ENCODE measurements at places on chromosomes 5 and 9.

- no peak for DNase-seq
These were observed 58.5 kb upstream of the MYO10 start for GRCh38 chr5:16994565-16994964.

DNA sequence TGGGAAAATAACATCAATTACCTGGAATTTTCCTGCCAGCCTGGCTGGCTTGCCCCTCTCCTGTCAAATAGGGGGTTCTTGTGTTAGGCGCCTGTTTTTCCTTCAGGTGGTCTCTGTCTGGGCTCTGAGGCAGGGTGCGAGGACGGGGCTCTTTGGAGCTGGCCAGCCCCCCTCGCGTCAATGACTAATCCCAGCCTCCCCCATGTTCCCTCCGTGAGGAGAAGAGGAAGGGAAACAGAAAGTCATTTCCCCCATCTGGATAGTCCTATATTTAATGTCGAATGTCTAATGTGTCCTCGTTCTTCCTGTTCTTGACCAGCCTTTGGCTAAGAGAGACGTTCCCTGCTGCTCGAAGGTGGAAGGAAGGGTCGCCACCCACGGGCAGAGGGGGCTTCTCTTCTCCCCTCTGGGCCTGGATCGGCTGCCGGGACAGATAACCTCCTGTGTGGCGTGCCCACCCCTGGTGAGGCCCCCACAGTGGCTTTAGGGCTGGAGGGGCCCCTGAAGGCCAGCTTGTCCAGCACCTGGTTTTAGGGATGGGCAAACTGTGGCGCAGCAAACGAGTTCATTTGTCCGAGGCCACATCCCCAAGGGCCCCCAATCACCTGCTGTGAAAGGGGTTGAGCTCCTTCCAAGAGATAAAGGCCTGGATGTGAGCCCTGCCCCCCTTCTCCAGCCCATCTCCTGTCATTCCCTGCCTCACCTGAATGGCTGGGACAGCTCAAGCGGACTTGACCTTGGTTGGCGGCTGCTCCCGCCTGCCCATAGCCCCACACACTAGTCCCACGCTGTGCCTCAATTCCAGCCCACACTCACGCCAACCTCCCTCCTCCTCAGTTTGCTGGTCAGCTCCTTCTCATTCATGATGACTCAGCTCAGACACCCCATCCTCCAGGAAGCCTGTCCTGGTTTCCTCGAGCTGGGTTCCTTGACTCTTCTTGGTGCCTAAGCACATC, 35.9 kb upstream of the UNC5A start:
- DNase-seq: no peak

DNA sequence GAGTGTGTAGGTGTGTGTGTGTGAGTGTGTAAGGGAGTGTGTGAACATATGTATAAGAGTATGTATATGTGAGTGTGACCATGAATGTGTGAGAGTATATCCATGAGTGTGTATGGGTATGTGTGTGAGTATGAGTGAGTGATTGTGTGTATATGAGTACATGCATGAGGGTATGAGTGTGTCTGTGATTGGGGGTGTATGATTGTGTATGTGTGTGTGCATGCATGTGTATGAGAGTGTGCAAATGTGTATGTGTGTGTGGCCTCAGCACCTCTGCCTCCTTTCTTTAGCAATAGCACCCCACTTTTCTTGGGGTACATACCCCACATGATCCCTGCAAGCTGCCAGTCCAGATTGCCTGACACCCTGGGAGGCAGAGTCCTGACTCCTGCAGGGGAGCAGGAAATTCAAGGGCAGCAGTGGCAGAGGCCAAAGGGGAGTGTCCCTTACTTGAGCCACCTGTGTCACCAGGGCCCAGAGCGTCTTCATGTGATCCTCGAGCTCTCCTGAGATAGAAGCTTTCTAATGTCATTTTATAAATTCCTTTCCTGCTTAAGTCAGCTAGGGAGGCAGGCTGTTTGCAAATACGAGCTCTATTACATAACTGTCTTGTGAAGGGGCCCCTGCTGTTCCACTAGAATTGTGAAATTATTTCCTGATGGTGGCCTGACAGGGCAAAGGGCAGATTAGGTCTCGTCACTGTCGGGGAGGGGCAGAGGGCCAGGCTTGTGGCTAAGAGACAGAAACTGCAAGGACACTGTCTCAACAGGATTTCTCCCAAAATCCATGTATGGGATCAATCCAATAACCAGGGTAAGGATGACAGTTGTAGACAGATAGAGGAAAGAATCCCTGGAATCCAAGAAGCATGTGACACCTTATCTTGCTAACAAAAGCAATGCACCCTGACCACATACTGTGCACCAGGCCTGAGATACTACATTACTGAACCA, 389.1 kb downstream of the GADD45G start:
- no peak for DNase-seq

DNA sequence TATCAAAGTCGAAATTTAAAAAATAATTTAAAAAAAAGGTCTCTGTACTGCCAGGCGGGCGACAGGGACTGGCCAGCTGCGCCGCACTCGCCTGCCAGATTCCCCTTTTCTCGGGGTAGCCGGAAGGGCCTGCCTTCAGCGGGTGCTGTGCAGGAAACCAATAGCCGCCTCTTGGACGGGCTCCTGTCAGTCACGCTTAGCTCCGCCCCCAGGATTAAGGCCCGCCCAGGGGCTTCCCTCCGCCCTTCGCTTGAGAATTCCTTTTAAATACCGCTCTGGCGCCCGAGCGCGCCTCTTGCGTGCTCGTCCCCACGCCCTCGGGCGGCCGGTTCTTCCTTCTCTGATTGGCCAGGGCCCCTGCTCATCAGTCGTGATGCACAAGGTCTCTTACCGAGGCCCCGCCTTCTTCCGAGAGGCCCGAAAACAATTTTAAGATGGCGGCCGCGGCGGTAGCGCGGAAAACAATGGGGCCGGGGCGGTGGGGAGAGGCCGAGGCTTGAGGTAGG, at the start of gene MAML1:
Gene MAML1, plus strand, starts transcription at position 411 of the 506 bp plus-strand sequence. CDS start 291 bp downstream, outside the sequence.
- DNase-seq: peak; percentile 100

GRCh38 chr5:50300878-50301277, 140.2 kb downstream of the EMB start:
- DNase-seq: no peak

DNA sequence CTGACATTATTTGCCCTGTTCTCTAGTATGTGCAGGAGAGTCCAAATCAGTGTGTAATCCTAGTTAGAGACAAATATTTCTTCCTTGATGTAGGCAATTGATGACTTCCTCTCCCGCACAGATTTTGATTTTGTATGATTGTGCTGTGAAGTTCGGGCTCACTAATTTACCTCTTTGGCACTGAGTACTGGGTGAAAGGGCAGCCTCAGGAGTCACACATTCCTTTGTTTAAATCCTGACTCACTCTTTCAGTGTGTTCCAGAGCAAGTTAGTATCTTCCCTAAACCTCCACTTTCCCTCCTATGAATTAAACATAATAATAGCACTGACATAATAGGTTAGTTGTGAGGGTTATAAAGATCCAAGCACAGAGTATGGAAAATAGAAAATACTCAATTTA, 269.7 kb downstream of the ISL1 start:
- DNase-seq: no peak

DNA sequence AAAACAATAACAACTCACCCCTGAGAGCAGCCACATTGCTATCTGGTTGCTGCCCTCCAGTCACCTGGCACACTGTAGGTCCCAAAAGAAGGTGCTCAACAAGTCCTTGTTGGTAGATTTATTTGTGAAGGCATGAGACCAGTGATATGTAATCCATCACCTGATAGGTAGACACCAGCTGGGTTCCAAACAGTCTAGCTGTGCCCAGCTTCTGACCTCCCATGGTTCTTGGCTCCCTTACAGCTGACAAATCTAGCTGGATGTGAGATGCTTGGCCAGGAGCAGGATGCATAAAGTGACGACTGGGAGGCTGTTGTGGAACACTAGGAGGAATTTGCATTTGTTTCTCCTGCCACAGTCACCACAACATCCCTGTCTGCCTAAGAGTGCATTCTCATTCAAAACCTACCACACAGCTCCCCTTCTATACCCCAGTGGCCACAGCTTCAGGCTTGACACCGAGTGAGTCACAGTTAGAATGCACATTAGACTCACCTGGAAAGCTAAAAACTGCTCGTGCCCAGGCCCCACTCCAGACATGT, 7.8 kb upstream of the VLDLR start:
- no peak for DNase-seq

GRCh38 chr5:118698774-118699173, 289.6 kb downstream of the DTWD2 start:
- DNase-seq: no peak

GRCh38 chr5:9766581-9766980, 136.4 kb upstream of the TAS2R1 start:
- DNase-seq: no peak

- no peak for DNase-seq
These were observed 72.2 kb downstream of the LIX1 start for GRCh38 chr5:97070234-97070633.

GRCh38 chr9:20557890-20558565, 64.3 kb downstream of the MLLT3 start:
- DNase-seq: no peak

GRCh38 chr5:160543395-160543794, 121.7 kb downstream of the PTTG1 start:
- DNase-seq: no peak

DNA sequence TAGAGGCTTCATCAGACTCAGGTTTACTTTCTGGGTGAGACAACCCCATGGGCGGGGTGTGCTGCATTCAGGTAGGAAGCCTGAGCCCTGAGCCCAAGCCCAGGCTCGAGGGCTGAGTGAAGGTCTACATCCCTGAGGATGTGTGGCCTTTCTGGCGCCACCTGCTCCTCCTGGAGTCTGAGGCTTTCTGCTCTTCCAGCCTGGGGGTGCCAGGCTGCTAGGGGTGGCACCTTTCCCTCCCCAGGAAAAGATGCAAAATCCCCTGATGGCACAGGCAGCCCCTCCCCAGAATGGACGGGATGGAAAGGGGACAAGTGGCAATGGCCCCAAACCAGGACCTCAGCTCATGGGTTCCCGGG, 44.4 kb upstream of the PRRC2B start:
- no peak for DNase-seq

GRCh38 chr9:132647355-132647754, 22.4 kb downstream of the DDX31 start:
- DNase-seq: no peak

GRCh38 chr9:131276094-131276888, at the start of gene FAM78A:
TSS of gene FAM78A (minus strand) at chr9:131276510. CDS start at chr9:131276179, 331 bp downstream.
- no peak for DNase-seq

GRCh38 chr5:91170266-91170665, 212.9 kb downstream of the ARRDC3 start:
- DNase-seq: no peak

DNA sequence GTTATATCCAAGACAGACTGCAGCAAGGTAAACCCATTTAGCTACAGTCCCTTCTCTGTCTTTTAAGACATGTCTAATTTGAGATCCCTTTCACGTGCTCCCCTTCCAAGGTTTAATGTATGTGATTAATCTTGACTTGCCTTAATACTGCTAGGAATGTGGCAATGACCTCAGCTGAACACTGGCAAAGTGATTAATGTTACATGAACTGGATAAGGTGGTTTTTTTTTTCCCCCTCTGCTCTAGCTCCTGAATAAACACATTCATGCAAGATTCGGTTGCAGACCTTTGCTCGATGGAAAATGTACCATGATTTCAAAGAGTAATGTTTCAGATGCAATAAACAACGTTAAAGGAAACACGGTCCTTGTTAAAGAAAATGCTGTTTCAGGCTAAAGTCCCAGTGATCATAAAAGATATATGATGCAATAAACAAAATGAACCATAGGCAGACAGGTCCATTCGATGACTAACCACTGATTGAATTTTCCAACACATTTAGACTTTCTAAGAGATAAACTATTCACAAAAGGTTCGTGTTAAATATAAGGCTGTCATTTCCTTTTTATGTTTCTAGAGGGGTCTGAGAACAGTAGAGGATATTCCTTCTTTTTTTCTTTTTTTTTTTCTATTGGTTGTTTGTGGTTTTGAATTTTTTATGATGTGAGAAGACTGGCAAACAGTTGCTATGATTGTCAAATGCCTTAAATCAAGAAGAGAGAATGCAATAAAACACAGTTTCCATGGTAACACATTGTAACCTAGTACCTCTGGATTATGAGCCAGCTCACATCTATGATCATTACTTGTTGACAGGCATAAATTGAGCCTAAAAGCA, 44.7 kb upstream of the ZNF608 start:
- no peak for DNase-seq

All from SW 1271 (cell line).